Left renal pelvis (tissue), 4 donors: ENCODE measurements at places on chromosomes 5 and 9.

DNA sequence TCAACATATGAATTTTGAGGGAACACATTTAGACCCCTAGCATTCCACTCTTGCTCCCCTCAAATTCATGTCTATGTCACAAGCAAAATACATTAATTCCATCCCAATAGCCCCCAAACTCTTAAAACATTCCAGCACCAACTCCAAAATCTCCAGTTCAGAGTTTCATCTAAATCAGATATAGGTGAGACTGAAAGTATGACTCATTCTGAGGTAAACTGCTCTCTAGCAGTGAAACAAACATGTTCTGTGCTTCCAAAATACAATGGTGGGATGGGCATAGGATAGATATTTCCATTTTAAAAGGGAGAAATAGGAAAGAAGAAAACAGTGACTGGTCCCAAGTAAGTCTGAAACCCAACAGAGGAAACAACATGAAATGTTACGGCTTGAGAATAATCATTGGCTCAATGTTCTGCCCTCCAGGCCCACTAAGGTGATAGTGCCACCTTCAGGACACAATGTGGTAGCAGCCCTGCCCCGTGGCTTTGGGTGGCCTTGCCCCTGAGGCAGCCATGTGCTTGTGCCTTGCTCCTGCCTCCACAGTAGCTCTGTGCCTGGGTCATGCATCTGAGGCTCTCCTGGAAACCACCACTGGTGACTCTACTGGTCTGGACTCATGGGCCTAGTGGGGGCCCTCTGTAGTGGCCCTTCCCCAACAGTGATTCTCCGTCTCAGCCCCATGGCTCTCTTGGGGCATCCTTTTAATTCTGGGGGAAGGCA lies 36.4 kb upstream of the IPPK start:
- DNase-seq, result no peak

DNA sequence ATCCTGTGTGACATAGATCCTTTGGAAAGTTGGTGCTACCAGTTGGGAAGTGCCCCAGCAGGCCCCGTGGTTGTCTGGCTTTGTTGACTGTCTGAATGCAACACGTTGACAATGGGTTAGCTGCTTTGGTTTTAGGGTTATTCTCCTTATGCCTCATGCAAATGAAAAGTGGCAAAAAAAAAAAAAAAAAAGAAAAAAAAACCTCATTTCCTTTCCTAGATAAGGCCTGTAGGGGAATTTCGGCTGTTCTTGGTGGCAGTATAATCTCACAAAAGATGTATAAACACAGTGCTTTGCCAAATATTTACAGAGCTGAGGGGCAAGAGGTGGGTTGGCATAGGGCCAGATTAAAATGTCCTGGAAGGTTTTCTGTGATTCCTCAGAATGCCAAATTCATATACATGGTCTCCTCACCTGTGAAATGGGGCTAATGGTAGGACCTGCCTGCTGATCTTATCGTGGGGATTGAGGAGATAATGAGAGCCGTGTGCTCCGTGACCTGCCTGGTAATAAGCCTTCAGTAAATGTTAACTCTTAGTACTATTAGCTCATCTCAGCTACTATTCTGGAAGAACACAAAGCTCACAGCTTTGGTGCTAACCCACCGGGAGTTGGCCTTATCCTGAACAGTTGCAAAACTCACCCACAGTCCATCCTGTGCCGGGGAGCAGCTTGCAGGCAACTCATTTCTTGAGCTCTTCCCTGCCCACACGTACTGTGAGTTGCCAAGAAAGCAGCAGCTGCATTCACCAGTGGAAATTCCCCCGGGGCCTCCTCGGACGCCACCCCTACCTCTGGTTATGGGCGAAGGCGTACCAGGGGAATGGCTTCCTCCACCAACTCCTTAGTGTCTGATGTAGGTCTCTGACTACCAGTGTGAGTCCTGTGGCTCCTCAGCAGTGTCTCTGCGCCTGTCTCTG lies 220.3 kb downstream of the NR3C1 start:
- no peak for DNase-seq

- DNase-seq, result no peak
Observed at GRCh38 chr9:33065157-33066076, 11.1 kb downstream of the SMU1 start.

DNA sequence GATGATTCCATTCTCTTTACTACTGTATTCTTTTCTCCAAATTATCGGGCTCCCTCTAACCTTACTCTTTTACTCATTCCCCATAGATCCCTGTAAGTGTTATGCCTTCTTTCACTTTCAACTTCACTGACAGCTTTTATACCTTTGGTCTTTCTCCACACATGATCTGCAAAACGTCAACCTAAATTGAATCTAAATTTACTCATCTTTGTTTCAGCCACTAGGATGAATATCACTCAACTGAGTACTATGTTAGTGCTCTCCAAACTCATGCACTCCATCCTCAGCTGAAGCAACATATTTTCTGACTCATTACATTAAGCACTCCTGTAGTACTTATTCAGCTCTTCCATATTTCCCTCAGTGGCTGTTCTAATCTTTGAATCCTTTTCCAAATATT lies 133.4 kb downstream of the ADAMTS19 start:
- no peak for DNase-seq
